ENCODE measurements at places on chromosomes 7 and 10. TPM values are rescaled to one million over a fixed set of nuclear protein-coding genes. Genes with fewer than 3 reads are reported as not detected.

DNA sequence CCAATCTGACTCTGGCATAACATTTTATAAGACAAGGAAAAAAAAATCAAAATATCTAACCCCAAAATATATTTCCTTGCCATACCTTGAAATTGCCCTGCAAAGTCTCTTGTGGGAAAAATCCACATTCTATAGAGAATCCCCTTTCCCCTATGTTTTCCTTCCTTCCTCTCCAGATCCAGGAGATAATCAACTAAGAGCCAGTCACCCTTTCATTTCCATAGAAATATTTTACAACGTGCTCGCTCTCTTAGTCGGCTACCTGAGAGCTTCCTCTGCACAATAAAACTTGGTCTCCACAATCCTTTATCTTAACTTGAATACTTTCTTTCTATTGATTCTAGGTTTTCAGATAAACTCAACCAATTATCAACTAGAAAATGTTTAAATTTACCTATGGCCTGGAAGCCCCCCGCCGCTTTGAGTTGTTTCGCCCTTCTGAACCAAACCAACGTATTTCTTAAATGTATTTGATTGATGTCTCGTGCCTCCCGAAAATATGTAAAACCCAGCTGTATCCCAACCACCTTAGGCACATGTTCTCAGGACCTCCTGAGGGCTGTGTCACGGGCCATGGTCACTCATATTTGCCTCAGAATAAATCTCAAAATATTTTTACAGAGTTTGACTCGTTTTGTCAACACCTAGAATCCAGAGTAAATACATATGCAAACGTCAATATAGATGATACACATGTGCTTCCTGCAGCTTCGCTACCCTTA is 869 bp downstream of the PSAP start:
- DNase-seq, result no peak
- peak overlapping the region; percentile 91 for H3K27ac ChIP-seq
- H3K4me1 ChIP-seq, result peaks cover 53% of the 10 kb centered on the region
- peak overlapping the region; percentile 94 for H3K4me3 ChIP-seq

Gene CACNB2
- total RNA-seq, result not detected

- no peak for DNase-seq
- no peak overlapping the region for H3K27ac ChIP-seq
- no peaks in the 10 kb centered on the region for H3K4me1 ChIP-seq
Measured at GRCh38 chr10:58775960-58776567, 263.4 kb downstream of the BICC1 start.

DNA sequence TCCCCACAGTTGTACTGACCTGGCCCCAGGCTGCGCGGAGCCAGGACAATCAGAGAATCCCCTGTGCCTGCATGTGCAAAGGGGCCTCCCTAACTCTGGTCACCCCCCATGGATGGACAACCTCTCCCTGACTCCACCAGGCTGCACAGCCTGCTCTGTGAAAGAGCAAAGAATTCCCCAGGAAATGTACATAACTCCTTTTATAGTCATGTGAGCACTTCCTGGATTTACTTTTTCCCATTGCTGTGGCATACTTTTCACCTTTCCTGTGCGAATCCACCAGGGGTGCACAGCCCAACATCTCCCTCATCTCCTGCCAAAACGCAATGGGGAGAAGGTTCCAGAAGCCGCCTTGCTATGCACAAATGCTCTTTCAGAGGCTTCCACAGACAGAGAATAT is 27.9 kb downstream of the FGFR2 start:
- H3K27me3 ChIP-seq, result no peaks in the 10 kb centered on the region
- no peak overlapping the region for H3K4me3 ChIP-seq
- no peaks in the 10 kb centered on the region for H3K36me3 ChIP-seq

DNA sequence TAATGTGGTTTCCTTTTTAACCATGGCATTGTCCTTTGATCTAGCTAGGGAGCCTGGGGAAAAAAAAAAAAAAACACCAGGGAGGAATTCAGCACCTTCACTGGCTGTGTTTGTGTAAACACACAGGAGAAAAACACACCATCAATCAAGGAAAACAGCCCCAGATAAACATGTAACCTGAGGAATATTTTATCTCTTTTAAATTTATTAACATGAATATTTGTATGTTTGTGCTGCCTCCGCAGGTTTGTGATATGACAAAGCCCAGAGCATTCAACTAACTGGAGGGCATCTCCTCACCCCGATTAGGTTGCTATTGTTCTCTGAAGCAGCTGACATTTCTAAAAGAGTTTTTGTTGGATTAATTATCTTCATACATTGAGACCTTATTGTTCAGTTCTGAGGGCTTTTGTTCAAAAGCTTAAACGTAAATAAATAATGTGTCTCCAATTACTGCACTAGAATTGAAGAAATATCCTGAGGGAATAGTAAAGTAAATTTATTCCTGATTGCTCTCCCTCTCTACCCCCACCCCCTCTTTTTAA is 89.4 kb upstream of the SEMA3E start:
- DNase-seq, result no peak
- no peak overlapping the region for H3K27ac ChIP-seq
- no peaks in the 10 kb centered on the region for H3K27me3 ChIP-seq
- no peaks in the 10 kb centered on the region for H3K36me3 ChIP-seq

- H3K36me3 ChIP-seq, result peaks cover 6% of the 10 kb centered on the region
- peaks cover 38% of the 10 kb centered on the region for H3K4me1 ChIP-seq
- H3K4me3 ChIP-seq, result peak overlapping the region; percentile 20
- DNase-seq, result peak; percentile 42
- peaks cover 9% of the 10 kb centered on the region for H3K27me3 ChIP-seq
Measured at GRCh38 chr7:98133181-98133580, 26.5 kb downstream of the LMTK2 start.

GRCh38 chr10:12327476-12327875 is 21.9 kb upstream of the CAMK1D start:
- no peak for DNase-seq
- H3K27ac ChIP-seq, result no peak overlapping the region
- no peaks in the 10 kb centered on the region for H3K36me3 ChIP-seq
- peaks cover under 1% of the 10 kb centered on the region for H3K4me1 ChIP-seq
- H3K4me3 ChIP-seq, result no peak overlapping the region

Gene KCND2
- total RNA-seq, result not detected

Gene MORN4
- total RNA-seq, result 1.3 TPM

Gene FEZF1
- not detected for total RNA-seq

- no peaks in the 10 kb centered on the region for H3K36me3 ChIP-seq
- no peak for DNase-seq
- H3K27me3 ChIP-seq, result no peaks in the 10 kb centered on the region
- no peak overlapping the region for H3K27ac ChIP-seq
- H3K4me1 ChIP-seq, result no peaks in the 10 kb centered on the region
- H3K4me3 ChIP-seq, result no peak overlapping the region
Measured at GRCh38 chr10:19200211-19200610, 151.6 kb downstream of the MALRD1 start.

GRCh38 chr10:120085096-120085796 is 192.7 kb downstream of the SEC23IP start:
- H3K27ac ChIP-seq, result no peak overlapping the region
- no peak overlapping the region for H3K4me3 ChIP-seq
- no peaks in the 10 kb centered on the region for H3K36me3 ChIP-seq
- DNase-seq, result no peak

GRCh38 chr10:61321041-61321857 is 131.9 kb downstream of the TMEM26 start:
- H3K4me1 ChIP-seq, result no peaks in the 10 kb centered on the region
- no peak overlapping the region for H3K4me3 ChIP-seq
- no peaks in the 10 kb centered on the region for H3K36me3 ChIP-seq
- DNase-seq, result no peak

- DNase-seq, result no peak
- no peak overlapping the region for H3K4me3 ChIP-seq
- no peaks in the 10 kb centered on the region for H3K4me1 ChIP-seq
- H3K36me3 ChIP-seq, result no peaks in the 10 kb centered on the region
- H3K27me3 ChIP-seq, result no peaks in the 10 kb centered on the region
Measured at GRCh38 chr7:117672453-117672852, 192.6 kb downstream of the CFTR start.

DNA sequence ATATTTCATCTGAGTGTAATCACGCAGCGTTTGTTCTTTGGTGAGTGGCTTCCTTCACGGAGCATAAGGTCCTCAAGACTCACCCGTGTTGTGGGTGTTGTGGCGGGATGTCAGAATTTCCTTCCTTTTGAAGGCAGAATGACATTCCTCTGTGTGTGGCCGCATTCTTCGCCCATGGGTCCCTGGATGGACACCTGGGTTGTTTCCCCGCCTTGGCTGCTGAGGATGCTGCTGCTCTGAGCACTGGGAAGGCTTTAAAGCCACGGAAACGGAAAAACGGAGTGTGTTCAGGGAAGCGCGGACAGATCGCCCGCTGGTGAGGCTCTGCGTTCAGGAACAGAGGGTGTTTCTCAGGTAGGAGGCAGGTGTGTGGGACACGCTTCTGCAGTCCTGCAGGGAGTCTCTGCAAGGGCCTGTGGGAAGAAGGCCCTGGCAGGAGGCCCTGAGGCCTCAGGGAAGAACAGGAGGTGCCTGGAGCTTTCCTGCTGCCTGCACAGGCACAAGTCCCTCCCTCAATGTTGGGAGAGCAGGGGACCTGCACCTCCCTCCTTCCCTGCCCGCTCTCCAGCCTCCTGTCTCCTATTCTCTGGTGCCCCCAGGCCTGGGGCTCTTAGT is 35.7 kb upstream of the SHH start:
- no peak for DNase-seq
- no peaks in the 10 kb centered on the region for H3K36me3 ChIP-seq
- no peak overlapping the region for H3K27ac ChIP-seq
- H3K4me1 ChIP-seq, result no peaks in the 10 kb centered on the region
- no peak overlapping the region for H3K4me3 ChIP-seq
- H3K27me3 ChIP-seq, result no peaks in the 10 kb centered on the region

Gene NCF1
- 2.4 TPM for total RNA-seq

Gene RELN
- total RNA-seq, result not detected

Gene NMT2
- total RNA-seq, result 50.9 TPM

DNA sequence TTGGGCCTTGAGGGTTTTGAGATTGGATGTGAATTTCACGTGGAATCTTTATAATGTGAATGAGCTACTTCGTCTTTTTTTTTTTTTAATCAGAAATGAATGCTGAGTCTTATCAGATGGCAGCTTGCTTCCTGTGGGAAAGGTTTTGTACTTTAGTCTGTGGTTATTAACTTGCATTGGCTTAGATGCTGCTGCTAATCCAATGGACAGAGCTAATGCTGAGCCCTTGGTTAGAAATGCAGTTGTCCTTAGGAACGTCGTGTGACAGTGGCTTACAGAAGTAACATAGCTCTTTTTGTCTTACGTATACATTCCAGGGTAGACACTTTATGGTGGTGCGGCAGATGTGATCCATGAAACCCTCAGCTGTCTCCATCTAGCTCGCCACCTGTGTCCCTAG is 32.8 kb downstream of the ADCY1 start:
- H3K27ac ChIP-seq, result no peak overlapping the region
- H3K4me1 ChIP-seq, result no peaks in the 10 kb centered on the region
- H3K4me3 ChIP-seq, result no peak overlapping the region
- no peak for DNase-seq
- H3K36me3 ChIP-seq, result no peaks in the 10 kb centered on the region

Gene TBC1D12
- 0.07 TPM for total RNA-seq

DNA sequence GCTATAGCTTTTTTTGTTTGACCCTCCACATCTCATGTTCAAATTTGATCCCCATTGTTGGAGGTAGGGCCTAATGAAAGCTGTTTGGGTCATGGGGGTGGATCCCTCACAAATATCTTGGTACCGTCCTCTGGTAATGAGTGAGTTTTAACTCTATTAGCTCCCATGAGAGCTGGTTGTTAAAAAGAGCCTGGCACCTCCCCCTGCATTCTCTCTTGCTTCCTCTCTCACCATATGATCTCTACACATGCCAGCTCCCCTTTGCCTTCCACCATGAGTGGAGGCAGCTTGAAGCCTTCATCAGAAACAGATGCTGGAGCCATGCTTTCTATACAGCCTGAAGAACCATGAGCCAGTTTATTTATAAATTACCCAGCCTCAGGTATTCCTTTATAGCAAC is 43.0 kb upstream of the IMMP2L start:
- no peaks in the 10 kb centered on the region for H3K4me1 ChIP-seq
- no peak overlapping the region for H3K27ac ChIP-seq
- H3K36me3 ChIP-seq, result no peaks in the 10 kb centered on the region

- no peak overlapping the region for H3K27ac ChIP-seq
- no peak overlapping the region for H3K4me3 ChIP-seq
- no peaks in the 10 kb centered on the region for H3K4me1 ChIP-seq
Measured at GRCh38 chr10:52258799-52259425, 55.2 kb upstream of the DKK1 start.

GRCh38 chr7:102186306-102186705 is 100.4 kb upstream of the SH2B2 start:
- peaks cover 2% of the 10 kb centered on the region for H3K4me1 ChIP-seq

GRCh38 chr10:3398825-3399646 is 226.5 kb upstream of the PITRM1 start:
- no peak overlapping the region for H3K27ac ChIP-seq
- peaks cover 3% of the 10 kb centered on the region for H3K27me3 ChIP-seq
- no peaks in the 10 kb centered on the region for H3K4me1 ChIP-seq
- H3K36me3 ChIP-seq, result no peaks in the 10 kb centered on the region
- no peak for DNase-seq

- no peaks in the 10 kb centered on the region for H3K4me1 ChIP-seq
- no peaks in the 10 kb centered on the region for H3K36me3 ChIP-seq
- no peaks in the 10 kb centered on the region for H3K27me3 ChIP-seq
Measured at GRCh38 chr7:108077709-108078108, 52.5 kb downstream of the LAMB4 start.

DNA sequence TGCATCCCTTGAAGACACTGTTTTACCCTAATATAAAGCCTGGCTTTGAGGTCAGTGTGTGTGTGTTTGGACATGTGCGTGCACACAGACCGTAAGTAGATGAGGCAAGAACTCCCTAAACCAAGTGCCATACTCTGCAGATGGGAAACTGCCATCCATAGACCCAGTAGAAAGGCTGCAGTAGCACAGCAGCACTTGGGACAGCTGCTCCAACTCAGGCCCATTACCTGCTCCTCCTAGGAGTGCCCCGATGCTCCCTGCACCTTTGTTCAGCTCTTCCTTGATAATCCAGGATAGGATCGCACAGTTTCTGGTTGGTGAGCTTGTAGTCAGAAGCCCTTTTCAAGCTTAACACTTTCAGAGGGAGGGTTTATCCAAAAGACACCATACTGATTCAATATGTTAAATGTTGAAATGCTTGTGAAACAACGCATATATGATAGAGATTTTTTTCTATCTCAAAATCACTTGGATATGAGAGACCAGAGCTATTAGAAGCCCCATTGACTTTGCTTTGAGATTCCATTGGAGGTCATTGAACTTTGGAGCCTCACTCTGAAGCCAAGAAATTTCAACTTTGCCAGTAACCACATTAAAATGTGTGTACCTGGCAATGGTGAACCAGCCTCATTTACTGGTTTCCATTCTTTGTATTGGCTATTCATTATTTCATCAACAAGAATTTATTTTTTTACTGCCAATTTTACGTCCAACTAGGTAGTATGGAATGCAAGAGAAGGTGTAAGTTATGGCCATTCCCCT is 757.0 kb upstream of the GALNT17 start:
- no peak overlapping the region for H3K4me3 ChIP-seq
- no peak for DNase-seq
- H3K27me3 ChIP-seq, result no peaks in the 10 kb centered on the region
- H3K36me3 ChIP-seq, result no peaks in the 10 kb centered on the region
- no peaks in the 10 kb centered on the region for H3K4me1 ChIP-seq

All from activated CD4-positive, alpha-beta T cell treated with anti-CD3 and anti-CD28 coated beads, Interleukin-2, amount 10 ng/mL, durations not matched to agents 7 days and 5 days (primary cell).